ENCODE measurements at places on chromosomes 7 and 10. TPM values are rescaled to one million over a fixed set of nuclear protein-coding genes. Genes with fewer than 3 reads are reported as not detected.

GRCh38 chr10:48324580-48324979 is 18.1 kb downstream of the MAPK8 start:
- DNase-seq: no peak

DNA sequence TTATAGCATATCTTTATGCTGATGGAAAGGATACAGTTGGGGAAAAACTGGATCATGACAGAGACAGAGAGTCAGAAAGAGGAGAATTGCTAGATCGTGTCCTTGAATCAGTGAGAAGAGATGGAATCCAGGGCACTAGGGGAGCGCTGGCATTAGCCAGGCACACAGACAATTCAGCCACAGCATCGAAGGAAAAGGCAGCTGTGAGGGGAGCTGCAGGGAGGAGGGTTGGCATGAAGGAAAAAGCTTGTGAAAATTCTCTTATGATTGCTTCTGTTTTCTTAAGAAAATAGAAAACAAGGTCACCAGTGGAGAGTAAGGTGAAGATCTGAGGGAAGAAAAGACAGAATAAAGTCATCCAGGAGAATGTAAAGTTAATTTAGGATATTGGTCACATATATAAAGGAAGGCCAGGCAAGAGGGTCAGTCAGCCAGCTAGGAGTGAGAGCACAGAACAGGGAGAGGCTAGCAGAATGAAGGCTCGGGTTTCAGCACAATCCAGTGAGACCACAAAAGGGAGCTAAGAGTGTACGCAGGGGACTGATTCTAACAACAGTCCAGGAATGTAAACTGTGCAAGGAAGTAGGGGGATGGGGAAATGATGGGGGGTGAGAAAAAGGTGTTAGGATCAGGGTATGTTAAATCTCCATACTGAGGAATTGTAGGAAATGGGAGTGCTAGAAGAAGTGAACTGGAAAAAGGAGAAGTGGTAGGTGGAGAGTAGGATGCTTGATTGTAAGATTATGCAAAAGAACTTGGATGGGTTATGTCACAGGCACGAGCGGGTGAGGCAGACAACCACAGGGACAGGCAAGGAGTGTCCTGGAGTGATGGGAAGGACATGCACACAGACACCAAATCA is 112.0 kb downstream of the RNF32 start:
- peak; percentile 23 for DNase-seq

DNA sequence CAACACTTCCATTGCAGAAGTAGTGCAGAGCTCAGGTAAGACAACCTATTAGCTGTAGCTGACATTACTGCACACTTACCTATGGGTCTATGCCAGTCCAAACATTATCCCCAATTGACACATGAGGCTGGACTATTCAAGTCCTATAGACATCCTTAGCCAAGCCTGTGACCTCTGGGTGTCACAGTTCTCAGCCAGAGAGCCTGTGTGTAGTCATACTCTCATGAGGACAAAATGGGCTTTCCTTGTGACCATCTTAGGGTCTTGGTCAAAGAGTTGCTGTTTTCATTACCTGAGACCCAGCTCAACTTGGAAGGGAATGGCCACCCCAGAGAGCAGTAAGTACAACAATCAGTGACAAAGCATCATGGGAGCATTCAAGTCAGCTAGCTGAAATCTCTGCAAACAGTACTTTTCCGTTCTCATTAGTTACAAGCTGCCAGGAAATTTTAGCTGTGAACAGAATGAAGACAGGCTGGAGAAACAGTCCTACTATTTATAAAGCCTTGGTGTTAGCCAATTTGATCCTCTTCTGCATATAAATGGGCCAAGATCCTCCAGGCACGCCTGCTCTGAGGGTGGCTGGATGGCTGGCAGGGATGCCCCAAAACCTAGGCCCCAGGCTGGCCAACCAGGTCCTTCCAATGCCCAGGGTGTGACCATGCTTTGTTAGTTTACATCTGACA is 44.3 kb downstream of the NUDCD3 start:
- DNase-seq: no peak

- no peak for DNase-seq
Measured at GRCh38 chr7:139583826-139584553, 60.5 kb downstream of the CLEC2L start.

- DNase-seq: no peak
Measured at GRCh38 chr10:117221156-117221711, 19.7 kb upstream of the SLC18A2 start.

GRCh38 chr7:78345293-78345911 is 546.8 kb downstream of the PHTF2 start:
- no peak for DNase-seq

TYW1 gene
- 22.0 TPM for total RNA-seq

SEMA4G gene
- total RNA-seq: 21.5 TPM

NUTM2D gene
- 6.4 TPM for total RNA-seq

OPALIN gene
- not detected for total RNA-seq
